Thymus (tissue), 14 donors: ENCODE measurements at places on chromosomes 4 and X.

DNA sequence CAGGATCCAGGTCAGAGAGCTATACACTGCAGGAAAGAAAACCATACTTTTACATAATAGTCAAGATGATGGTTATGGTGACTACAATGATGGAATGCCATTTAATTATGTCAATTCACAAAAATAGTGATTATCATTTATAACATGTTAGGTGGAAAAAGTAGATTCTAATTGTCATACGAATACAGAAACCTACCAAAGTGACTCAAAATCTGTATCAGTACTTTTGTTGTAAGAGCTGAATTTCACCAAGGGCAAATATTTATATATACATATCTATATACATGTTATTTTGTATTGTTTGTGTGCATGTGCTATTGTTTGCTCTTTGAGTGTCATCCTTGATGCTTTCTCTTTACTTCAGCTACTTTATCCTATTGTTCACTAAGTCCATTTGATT lies 485.4 kb downstream of the INPP4B start:
- DNase-seq, result no peak
- H3K4me1 ChIP-seq, result peaks cover under 1% of the 10 kb centered on the region
- H3K36me3 ChIP-seq, result no peaks in the 10 kb centered on the region
- H3K27ac ChIP-seq, result no peak overlapping the region
- no peaks in the 10 kb centered on the region for H3K27me3 ChIP-seq

- no peak overlapping the region for H3K4me3 ChIP-seq
- H3K36me3 ChIP-seq, result peaks cover 57% of the 10 kb centered on the region
- no peaks in the 10 kb centered on the region for H3K4me1 ChIP-seq
- H3K27ac ChIP-seq, result no peak overlapping the region
These were observed 33.9 kb downstream of the PCGF3 start for GRCh38 chr4:739569-739968.

DNA sequence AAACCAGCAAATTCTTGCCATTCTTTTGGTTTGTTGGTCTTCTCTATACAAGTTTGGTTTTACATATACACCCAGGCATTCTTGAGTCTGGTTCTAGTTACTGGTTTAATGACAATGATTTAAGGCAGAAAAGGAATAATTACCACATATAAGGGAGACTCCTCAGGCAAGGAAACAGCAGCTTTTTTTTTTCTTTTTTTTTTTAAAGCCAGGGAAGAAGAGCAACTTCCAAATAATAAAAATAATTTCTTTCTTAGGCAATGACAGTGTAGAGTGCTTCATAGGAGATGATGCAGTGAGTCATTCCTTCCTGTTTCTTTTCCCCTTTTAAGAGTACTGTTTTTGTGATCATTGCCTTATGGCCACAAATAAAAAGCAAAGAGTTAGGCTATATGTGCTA lies 289.7 kb downstream of the DKK2 start:
- no peaks in the 10 kb centered on the region for H3K36me3 ChIP-seq
- DNase-seq, result no peak
- H3K4me1 ChIP-seq, result no peaks in the 10 kb centered on the region
- no peak overlapping the region for H3K4me3 ChIP-seq
- H3K27me3 ChIP-seq, result no peaks in the 10 kb centered on the region

DNA sequence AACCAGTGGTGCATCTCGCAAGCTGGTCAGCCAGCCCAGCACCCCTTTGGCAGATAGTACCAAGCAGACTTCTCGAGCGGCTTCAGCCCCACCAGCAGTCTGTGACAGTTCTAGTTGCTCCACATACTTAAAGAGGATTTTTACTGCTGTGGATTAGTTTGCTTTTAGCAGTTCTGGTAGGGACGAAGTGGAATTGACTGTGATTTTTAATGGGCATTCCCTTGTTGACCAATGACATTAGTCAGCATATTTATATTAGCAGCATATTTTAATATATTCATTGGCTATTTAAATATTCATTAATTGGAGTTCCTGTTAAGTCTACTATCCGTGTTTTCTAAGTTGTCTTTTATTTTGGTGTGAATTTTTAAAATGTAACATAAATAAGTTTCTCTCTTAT lies 500.9 kb upstream of the FAT1 start:
- no peaks in the 10 kb centered on the region for H3K36me3 ChIP-seq
- H3K27me3 ChIP-seq, result no peaks in the 10 kb centered on the region
- no peaks in the 10 kb centered on the region for H3K4me1 ChIP-seq
- no peak overlapping the region for H3K27ac ChIP-seq
- DNase-seq, result no peak
- H3K4me3 ChIP-seq, result no peak overlapping the region

DNA sequence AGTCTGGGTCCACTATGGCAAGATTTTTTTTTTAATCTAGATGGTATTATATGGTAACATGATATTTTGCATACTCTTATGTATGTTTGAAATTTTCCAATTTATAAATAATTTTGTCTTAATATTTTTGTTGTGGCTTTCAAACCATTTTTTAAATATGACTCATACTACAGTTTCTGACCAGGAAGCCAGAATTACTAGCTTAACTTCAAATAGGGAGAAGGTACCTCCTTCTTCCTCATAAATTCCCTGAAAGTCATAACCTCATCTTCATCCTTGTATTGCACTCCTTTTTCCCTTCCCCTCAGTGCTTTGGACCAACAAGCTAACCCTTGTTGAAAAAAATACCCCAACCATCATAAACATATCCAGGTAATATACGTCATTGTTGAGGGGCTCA lies 21.6 kb downstream of the ARAP2 start:
- no peak overlapping the region for H3K4me3 ChIP-seq
- H3K27ac ChIP-seq, result no peak overlapping the region
- no peak for DNase-seq
- H3K36me3 ChIP-seq, result peaks cover 3% of the 10 kb centered on the region
